CD4-positive, alpha-beta T cell (primary cell): ENCODE measurements at places on chromosomes 3 and 15.

GRCh38 chr3:10708216-10708893 is 107.7 kb upstream of the SLC6A11 start:
- DNase-seq, result no peak

DNA sequence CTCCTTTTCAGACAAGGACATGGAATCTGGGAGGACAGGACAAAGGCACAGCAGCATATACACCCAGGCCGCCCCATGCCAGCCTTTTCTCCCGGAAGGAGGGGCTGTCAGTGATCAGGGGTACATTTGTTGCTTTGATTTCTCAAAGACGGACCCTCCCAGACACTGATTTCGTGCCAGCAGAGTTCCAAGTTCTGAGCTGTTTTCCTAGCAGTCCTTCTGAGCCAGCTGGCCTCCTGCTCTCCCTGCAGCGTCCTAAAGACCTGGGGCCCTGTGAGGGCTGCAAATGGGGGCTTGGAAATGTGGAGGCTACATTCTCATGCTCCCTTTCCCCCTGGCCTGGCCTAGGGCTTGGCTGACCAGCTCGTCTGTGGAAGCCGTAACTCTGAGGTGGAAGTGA is 22.3 kb downstream of the CTSH start:
- DNase-seq, result no peak

DNA sequence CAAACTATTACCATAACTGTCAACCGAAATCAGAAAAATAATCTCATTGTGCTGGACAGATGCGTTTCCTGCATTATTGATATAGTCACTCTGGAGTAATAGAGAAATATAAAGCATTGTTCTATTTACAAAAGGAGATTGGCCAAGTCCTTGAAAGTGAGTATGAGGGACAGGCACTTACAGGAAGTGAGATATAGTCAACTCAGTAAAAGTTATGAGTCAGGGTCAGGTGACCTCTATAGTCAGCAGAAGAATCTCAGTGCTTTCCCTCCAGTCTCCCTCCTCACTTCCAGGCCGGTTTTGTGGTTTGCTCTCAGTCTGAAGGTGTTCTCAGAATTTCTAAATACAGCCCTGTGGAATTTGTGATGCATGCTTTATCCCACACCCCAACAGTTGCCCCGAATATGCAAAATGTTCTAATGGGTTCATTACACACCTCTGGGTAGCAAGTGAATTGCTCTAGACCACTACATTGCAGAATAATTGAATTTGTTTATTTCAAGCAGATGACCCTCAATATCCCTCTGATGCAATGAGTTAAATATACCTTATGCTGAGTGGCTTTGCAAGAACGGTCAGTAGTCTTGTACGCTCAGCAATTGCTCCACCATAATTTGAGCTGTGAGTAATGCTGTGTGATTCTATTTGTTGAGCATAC is 787.7 kb downstream of the MCTP2 start:
- no peak for DNase-seq

DNA sequence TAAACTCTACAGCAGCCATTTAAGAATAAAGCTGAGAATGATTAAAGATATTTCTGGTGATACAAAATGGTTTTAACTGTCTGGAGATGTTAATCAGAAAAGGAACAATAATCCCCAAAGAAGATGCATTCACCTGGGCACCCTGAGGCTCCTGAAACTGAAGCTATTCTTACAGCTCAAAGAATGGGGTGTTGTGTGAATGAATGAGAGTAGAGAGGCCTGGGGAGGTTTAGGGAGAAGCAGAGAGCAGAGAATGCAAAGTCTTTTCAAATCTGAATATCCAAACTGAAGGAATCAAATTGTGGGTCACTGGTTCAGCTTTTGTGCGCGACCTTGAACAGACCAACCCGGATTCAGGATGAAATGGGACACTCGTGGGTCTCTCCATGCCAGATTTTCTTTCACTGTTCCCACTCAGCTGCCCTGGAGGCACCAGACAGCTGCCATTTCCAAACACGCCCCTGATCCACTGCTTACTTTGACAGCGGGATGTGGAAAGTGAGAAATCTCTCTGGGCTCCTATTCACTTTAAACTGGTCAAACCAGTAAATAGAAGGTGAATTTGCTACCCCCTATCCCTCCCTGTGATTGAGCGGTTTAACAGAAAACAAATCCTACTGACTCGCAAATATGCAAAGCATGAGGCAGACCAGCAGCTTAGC is 485.5 kb upstream of the THBS1 start:
- no peak for DNase-seq

DNA sequence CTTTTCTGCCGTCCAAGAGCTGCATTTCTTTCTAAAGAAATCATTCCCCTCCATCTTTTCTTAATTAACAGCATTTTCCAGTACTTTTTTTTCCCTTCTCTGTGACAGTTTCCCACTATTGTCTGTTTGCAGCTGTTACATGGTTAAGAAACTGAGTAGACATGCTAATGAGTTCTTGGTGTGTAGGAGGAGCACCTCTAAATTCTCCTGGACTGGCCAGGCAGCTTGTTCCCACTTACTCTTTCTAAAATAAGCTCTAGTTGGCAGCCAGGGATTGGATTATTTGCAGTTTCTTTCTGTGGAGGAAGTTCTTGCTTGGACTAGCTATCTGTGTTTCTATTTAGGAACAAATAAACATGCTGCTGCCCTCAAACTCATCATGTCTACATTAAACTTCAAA is 235.1 kb upstream of the GAP43 start:
- DNase-seq, result no peak

DNA sequence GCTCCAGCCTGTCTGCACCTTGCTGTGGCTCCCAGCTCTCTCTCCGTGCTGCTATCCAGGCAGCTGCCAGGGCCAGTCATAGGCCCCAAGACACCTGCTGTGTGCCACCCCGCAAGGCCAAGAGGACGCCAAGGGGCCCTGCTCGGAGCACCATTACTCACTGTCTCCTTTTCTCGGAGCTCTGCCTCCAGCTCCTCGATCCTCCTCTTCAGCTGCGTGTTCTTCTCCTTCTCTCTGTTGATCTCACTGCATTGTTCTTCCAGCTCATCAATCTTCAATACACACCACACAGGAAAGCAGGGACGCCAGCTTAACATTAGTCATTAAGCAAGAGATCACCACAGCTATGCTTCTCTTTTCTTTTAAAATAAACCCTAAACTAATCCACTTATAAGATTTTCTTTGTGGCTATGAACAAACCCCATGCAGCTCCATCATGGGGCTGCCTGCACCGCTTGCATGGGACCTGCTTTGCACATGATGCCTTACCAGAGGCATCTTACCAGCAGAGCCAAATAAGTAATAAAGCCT is 42.6 kb downstream of the WHAMM start:
- no peak for DNase-seq

- DNase-seq, result no peak
Observed at GRCh38 chr3:144516026-144516425, 544.4 kb downstream of the DIPK2A start.

DNA sequence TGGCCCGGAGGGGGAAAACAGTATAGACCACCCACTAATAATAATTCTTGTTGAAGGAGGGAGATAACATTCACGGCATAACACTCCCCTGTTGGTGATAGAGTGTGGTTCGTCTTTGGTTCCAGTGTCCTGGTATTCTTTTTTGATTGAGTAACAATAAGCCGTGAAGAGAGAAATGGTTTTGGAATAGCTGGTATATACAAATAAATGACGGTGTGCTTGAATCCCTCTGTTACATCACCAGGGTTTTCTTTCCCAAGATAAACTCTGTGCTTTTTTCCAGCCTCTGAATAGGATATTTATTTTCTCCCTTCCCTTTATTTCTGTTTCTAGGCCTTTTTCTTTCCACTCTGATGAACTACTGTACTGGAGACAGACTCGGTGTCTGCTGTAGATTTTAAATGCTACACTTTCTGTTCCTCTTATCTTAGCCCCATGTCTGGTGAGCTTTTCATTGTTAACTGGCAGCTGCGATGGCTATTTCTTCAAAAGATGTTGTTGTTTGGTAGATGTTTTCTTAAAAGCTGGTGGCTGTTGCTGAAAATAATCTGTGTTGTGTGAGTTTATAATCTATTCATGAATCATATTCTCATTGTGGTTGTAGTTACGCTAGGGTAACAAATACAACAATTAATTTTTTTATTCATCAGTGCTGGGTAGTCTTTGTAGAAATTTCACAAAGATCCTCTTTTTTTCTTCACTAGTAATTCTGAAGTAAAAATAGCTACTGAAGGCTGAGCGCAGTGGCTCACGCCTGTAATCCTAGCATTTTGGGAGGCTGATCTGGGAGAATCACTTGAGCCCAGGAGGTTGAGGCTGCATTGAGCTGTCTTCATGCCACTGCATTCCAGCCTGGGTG is 15.5 kb upstream of the SCAANT1 start:
- DNase-seq, result no peak
